ENCODE measurements at places on chromosomes 7 and 10.

- DNase-seq: no peak
Observed at GRCh38 chr10:50324046-50324445, 72.7 kb upstream of the ASAH2 start.

GRCh38 chr7:43460733-43461348, 122.1 kb upstream of the STK17A start:
- no peak for DNase-seq

- no peak for DNase-seq
Observed at GRCh38 chr7:157210682-157211081, 72.0 kb downstream of the UBE3C start.

DNA sequence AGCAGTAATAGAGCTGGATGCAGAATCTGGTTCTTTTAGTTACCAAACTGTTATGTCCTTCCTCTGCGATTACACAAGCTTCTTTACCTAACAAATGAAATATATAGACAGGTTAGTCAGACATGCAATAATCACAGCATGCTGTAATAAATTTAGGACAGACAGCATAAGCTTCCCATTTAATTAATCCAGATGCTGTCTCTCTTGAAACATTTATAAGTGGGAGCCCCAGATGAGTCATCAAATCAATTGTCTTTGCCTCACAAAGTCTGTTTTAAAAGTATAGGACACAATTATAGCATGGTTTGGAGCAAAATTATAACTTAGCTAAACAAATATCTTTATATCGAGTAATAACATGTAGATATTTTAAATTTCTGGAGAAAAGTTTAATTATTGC, 1.6 kb downstream of the CDNF start:
- DNase-seq: no peak

DNA sequence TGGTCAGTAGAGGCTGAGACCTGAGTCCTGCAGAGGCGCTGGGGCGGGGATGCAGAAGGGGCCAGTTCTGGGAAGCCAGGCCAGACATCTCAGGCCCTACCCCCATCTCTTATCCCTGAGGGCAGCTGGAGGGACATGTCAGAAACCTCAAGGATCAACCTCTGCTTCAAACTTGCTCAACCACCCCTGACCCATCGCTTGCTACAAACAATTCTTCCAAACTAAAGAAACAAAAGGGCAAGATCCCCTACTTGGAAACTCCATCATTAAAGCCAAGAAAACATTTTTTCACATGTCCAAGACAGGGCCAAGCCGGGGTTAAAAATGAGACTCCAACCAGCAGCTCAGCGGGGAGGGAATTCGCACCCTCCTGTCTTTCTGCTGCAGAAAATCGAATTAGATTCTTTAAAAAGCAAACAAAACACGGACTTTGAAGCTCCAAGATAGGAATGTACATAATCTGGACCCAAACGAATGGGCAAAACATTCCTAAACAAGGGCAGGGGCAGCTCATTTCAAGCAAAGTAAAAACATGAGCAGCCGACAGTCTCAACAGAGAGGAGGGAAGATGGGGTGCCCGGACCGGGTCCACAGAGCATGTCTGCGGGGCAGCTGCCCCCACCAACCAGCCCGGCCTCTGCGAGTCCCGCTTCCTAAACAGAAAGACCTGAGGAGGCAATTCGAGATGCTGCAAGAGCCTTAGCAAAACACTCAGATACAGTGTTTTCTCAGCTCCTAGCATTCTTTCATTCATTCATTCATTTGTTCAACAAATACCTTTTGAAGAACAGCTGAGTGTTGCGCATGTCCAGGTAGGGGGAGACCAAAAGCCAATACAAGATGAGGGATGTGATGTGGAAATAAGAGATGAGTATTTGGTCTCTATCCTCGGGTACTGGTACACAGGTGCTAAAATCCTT, 44.8 kb downstream of the CHST15 start:
- DNase-seq: no peak

DNA sequence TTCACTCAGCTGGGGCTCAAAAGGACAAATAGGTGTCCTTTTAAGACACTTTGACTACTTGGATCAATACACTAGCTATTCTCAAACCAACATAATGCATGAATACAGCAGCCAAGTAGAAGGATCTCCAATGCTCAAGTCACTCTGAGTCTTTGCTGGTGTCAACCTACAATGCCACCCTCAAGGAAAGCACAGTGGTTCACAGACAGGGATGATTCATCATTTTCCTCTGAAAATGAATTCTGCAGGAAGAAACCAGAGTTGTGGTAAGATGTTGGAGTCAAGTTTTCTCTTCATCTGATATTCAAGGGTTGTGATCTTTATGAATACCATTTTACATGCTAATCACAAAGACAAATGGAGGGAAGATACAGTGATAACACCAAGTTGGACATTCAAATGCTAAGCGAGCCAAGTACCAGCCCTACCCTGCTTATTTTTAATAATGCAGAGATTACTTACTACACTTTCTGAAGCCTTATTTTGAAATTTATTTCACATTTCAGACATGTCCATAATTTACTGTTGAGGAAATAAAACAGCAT, 143.1 kb upstream of the FGFR2 start:
- DNase-seq: no peak

GRCh38 chr7:75854233-75854632, 24.6 kb upstream of the RHBDD2 start:
- DNase-seq: no peak

- no peak for DNase-seq
Observed at GRCh38 chr10:127996586-127996985, 89.7 kb downstream of the PTPRE start.
